HCT116 (cell line): ENCODE measurements at places on chromosomes 2 and 18.

- DNase-seq: no peak
Measured at GRCh38 chr18:46388286-46388685, 268.7 kb downstream of the LOXHD1 start.

- no peak for DNase-seq
Measured at GRCh38 chr2:128584296-128584890, 265.7 kb upstream of the HS6ST1 start.

DNA sequence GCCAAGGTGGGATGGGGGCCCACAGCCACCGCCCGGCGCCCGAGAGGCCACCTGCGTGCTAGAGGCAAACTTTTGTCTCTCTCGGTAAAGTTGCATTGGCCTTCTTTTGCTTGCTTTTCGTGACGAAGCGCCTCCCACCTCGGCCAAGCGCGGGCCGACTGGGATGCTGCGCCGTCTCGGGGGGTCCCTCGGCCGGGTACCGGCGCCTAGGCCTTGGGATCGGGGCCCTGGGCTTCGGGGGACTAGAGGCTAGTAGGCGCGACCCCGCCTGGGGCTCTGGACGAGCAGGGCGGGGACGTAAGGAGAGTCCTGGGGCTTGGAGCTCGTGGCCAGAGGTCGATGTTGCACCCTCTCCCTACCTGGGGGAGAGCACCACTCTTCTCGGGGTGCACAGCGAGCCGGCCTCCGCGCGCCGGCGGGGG, 545 bp downstream of the GLI2 start:
- no peak for DNase-seq

DNA sequence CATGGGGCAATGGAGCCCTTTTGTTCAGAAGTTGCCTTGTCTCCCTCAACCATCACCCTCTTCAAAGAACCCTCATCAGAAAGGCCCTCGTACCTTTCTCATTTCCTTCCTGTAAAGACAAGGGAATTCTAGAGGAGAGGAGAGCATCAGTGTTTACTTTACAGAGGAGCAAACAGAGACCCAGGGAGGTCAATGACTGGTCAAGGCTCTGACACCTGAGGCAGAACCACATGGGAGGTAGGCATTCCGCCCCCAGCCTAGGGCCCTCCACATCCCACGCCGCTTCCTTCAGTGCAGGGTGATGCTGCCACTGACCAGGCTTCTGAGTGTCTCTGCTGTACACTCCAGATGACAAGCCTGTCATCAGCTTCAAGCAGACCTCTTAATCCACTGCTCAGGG, 104.7 kb downstream of the NRP2 start:
- no peak for DNase-seq

DNA sequence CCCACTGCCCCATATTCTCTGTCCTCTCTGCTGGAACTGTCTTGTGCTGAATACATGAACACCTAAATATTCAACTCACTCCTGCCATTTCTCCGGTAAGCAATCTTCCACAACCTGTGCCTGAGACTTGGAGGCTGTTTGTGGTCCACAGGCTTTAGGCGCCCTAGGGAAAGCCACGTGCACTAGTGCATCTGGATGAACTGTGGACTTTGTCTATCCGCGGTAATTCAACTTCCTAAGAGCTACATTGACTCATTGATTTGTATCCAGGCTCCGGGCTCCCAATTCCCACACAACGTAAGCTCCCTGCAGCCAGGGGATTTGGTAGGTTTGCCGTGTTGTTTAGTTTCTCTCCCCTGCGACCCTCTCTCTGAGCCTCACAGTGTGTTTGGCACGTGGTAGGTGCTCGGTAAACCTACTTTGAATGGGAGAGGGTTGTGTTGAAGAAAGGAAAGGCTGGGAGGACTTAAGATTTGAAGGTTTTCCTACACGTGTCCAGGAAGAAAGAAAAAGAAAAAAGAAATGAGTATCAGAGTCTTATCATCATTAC, 718.2 kb downstream of the DPP10 start:
- DNase-seq: no peak

DNA sequence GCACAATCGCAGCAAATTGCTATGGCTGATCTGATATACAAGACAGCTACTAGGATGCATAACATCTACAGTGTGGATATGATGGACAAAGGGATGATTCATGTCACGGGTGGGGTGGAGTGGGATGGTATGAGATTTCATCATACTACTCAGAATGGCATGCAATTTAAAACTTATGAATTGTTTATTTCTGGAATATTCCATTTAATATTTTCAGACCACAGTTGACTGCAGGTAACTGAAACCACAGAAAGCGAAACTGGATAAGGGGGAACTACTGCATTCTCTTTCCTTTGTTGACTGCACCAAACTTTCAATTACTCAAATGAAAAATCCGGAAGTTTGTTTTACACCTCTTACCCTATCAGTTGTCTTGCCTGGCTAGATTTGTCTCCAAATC, 94.4 kb upstream of the NEUROD1 start:
- no peak for DNase-seq

DNA sequence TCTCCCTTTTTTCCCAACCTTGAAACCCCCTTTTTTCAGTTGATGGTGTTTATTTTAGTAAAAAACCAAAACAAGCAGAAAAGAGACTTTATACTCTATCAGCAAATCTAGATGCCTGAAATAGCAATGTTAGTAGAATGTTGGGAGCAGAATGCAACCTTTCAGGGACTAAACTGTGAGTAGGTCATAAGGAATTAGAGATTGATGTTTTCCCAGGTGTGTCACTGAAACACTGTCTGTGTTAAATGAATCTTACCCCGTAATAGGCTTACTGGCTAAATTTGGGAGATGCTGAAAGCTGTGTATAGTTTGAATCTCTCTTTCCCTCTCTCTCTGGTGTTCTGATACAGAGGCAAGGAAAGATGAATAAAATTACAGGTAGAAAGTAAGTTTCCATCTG, 43.8 kb downstream of the AGFG1 start:
- no peak for DNase-seq
